Heart right ventricle (tissue), 16 donors: ENCODE measurements at places on chromosomes 4 and X. TPM values are rescaled to one million over a fixed set of nuclear protein-coding genes. Genes with fewer than 3 reads are reported as not detected.

GRCh38 chr4:13860126-13860525 lies 232.6 kb upstream of the BOD1L1 start:
- DNase-seq: no peak

DNA sequence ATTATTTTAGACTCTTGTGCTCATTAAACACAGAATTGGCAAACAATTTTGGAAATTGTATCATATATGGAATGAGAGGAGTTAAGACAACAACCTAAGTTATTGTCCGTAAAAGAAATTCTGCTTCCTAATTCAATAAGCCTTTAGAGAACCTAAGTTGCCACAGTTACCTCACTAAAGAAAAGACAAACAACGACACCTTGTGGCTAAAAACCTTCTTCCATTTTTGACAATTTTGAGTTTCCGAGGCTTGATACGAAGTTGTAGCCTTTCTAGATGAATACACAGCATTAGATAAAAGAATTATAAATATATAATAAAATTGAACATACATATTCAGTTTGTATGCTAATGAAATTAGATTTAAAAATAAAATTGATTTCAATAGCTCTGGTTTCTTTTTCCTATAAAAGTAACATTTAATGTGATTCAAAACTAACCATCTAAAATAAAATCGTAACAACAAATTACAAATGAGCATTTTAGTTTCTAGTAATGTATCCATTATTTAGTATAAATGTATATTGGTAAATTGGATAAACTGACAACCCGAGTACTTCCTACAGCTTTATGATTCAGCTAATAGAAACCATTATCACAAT lies 275.1 kb downstream of the GPM6A start:
- DNase-seq: no peak

Gene GBA3
- not detected for total RNA-seq

Gene POF1B
- total RNA-seq: 2.1 TPM

Gene SYN1
- 14.5 TPM for total RNA-seq

DNA sequence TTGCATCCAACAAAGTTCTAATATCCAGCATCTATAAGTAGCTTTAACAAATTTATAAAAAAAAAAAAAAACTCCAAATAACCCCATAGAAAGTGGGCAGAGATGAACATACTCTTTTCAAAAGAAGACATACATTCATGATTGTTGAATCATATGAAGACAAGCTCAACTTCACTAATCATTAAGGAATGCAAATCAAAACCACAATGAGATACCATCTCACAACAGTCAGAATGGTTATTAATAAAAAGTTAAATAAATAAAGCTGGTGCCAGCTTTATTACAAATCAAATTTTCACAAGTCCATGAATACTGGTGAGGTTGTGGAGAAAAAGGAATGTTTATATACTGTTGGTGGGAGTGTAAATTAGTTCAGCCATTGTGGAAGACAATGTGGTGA lies 592.0 kb downstream of the IQCM start:
- DNase-seq: no peak

Gene CRMP1
- total RNA-seq: 0.55 TPM

DNA sequence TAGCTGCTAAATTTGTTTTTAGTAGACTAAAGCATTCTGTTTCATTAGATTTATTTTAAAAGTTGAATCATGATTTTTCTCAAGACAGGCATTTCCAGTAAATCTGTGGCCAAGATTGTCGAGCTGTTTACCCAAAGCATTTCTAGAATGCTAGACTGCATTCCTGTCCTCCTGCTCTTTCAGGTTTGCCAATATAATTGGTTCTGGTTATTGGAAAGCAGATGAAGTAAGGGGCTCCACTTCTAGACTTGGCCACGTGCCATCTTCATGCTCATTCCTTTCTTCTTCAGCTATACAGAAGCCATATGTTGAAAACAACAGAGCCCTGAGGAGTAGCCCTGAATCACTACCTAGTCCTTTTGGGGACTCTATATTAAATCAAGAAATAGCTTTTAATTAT lies 62.5 kb downstream of the PGRMC2 start:
- no peak for DNase-seq

GRCh38 chr4:83083925-83084475 lies 30.5 kb downstream of the PLAC8 start:
- no peak for DNase-seq

DNA sequence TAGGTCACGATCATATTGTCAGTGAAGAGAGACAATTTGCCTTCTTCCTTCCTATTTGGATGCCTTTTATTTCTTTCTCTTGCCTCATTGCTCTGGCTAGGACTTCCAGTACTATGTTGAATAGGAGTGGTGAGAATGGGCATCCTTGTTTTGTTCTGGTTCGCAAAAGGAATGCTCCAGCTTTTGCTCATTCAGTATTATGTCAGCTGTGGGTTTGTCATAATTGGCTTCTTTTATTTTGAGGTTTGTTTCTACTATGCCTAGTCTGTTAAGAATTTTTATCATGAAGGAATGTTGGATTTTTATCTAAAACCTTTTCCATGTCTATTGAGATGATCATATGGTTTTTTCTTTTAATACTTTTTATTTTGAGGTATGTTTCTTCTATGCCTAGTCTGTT lies 152.3 kb upstream of the MAD2L1 start:
- no peak for DNase-seq

DNA sequence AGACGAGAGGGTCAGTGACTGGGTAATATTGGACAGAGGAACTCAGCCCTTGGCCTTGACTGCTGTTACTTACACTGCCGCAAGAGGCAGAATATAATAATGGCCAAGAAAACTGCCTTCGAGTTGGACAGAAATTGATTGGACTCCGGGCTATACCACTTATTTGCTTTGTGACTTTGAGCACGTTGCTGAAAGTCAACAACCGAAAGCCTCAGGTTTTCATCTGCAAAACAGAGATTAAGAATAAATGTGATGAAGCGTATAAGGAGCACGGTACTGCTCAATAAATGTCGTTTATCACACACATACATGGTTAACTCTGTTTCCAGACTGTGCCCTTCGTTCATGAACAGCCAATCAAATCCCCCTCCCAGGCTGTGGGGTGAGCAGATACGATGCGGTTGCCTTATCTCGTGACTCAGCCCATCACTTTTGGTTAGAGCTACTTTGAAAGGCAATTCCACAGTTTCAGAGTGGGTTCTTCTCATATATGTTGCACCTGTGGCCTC lies 91.6 kb downstream of the TSPAN7 start:
- no peak for DNase-seq

GRCh38 chr4:36308150-36308549 lies 26.7 kb downstream of the DTHD1 start:
- DNase-seq: no peak

Gene ZCCHC18
- 0.95 TPM for total RNA-seq

DNA sequence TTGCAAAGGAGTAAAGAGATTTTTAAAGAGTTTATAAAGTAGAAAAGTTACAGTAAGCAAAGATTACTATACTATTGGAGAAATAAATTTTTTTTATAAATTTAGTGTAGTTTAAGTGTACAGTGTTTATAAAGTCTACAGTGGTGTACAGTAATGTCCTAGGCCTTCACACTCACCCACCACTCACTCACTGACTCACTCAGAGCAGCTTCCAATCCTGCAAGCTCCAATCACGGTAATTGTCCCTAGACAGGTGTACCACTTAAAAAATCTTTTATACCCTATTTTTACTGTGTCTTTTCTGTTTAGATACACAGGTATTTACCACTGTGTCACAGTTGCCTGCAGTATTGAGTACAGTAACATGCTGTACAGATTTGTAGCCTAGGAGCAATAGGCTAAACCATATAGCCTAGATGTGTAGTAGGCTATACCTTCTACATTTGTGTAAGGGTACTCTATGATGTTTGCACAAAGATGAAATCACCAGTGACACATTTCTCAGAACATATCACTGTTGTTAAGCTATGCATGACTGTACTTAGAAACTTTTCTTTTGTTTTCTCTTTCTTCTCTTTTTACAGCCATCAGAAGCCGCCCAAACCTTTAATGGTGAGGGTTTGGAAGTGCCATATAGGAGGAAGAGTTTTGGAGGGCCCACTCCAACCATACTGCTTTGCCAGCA lies 11.8 kb upstream of the SH3RF1 start:
- no peak for DNase-seq

Gene RPL39
- 1,078 TPM for total RNA-seq

- DNase-seq: no peak
Measured at GRCh38 chr4:110128472-110128919, 69.9 kb downstream of the ELOVL6 start.

- no peak for DNase-seq
Measured at GRCh38 chr4:127414951-127415606, 217.7 kb upstream of the INTU start.

DNA sequence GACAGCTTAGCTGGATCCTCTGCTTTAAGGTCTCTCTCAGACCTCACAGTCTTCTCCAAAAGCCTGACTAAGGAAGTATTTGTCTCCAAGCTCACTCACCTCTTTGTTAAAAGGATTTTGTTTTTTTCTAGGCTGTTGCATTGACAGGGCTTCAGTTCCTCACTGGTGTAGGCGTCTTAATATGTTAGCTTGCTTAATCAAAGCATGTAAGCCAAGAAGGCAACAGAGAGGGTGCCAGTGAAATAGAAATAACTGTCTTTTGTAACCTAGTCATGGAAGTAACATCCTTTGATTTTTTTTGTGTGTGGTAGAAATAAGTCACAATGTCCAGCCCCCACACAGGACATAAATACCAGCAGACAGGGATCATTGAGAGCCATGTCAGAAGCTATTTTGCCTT lies 58.8 kb downstream of the FIP1L1 start:
- DNase-seq: no peak

Gene FDCSP
- not detected for total RNA-seq

Gene DTHD1
- total RNA-seq: 0.10 TPM

Gene VGLL1
- not detected for total RNA-seq

DNA sequence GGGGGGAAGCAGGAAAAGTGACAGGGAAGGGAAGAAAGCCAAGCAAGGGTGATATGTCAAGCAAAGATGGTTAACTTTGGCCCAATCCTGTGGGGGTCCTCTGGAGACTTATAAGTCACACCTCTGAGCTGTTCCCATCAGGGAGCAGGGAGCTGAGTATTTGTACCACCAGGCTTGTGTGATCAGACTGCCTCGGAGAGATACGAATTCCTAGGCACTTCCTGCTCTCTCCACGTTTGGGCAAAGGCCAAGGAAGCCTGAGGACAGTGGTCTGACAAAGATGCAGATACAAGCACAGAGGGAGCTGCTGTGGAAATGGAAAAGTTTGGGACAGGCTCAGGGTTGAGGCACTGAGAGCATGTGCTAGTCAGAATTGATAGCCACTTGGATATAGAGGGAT lies 10.4 kb upstream of the PPP3CA start:
- DNase-seq: no peak

DNA sequence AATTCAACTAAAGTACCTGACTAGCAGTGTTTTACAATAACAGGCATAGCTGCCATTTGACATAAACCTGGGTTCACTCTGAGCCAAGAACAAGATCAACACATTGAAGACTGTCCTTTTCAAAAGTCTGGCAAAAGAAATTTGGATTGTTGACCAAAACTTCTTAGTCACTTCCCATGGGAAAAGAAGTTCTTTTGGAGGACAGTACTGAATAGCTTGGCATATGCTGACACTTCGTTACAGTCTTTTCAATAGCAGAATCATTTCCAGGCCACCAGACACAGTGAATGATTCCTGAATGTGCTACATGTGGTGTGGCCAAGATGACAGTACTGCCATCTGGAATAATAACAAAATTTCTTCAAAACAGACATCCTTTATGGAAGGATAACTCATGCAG lies 560.3 kb downstream of the GRID2 start:
- no peak for DNase-seq

DNA sequence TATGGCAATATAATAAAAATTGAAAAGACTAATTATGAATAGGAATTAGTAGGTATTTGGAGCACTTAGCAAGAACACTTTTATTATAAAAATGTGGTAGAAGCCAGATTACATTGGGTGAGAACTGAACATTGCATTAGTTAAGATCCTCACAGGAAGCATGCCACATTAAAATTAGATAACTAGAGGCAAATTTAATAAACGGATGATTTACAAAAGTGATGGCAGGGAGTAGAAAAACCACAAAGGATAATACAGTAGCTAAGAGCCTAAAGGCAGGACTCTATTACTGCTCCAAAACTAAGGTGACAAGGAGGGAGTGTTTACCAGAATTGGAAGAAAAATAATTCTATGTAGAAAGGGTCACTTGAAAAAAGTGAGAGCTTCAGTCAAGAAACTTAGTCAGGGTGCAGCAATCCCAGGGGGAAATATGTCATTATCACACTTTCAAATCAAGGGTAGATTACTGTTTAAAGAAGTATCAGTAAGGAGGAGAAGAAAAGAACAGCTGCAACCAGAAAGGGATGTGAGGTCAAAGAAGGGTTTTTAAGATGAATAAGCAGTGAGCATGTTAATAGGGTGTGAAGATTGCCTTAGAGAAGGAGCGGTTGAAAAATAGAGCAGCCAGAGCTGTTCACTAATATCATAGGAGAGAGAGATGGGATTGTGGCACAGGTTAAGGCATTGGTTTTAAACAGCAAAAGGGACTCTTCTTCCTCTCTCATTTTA lies 84.6 kb downstream of the NDST4 start:
- no peak for DNase-seq

DNA sequence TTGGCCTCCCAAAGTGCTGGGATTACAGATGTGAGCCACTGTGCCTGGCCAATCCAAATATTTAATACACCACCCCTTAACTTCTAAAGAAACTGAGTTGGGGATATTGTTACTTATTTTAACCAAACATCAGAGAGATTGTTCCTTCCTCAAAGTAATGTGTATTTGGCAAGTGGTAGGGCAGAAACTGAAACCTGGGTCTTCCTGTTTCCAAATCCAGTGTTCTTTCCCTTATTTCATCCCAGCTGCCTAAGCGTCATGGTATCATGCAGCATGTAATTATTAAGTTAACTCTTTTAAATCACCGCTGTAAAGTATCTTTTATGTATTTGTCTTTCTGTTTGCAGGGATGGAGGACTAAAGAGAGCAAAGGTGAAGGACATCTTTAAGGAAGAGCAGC lies 68.4 kb downstream of the GPAT3 start:
- DNase-seq: no peak

- DNase-seq: no peak
Measured at GRCh38 chr4:147638365-147638764, 21.2 kb downstream of the TMEM184C start.

GRCh38 chrX:83501530-83501929 lies 6.6 kb upstream of the POU3F4 start:
- no peak for DNase-seq

- no peak for DNase-seq
Measured at GRCh38 chr4:84638092-84638491, 55.2 kb downstream of the CDS1 start.

- DNase-seq: no peak
Measured at GRCh38 chr4:61246034-61246433, 45.9 kb downstream of the ADGRL3 start.

DNA sequence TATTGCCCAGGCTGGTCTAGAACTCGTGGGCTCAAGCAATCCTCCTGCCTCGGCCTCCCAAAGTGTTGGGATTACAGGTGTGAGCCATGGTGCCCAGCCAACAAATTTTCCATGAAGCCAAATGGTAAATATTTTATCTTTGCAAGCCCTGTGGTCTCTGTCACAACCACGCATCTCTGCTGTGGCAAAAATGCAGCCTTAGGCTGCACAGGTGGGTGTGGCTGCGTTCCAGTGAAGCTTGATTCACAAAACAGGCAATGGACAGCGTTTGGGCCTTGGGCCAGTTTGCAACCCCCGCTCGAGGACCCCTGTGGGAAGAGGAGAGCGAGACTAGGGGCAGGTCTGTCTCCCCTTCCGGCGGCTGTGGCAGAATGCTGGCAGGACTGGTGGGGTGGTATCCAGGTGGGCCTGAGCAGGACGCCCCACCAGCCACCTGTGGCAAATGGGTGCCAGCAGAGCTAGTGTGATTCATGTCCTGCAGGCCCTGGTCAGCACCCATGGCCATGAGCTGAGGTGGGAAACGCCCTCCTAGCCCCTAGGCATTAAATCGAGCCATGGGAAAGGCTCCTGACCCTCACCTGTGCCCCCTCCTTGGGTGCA lies 19.7 kb downstream of the HTRA3 start:
- DNase-seq: no peak

GRCh38 chrX:10033375-10034007 lies 66.3 kb downstream of the CLDN34 start:
- DNase-seq: no peak
